ENCODE measurements at places on chromosomes 6 and 20. TPM values are rescaled to one million over a fixed set of nuclear protein-coding genes. Genes with fewer than 3 reads are reported as not detected.

The MACROD2 gene
- total RNA-seq = 25.5 TPM

The DNAH8 gene
- under 0.01 TPM for total RNA-seq

The RGS17 gene
- total RNA-seq = 0.30 TPM

The SOBP gene
- 8.7 TPM for total RNA-seq

The SIM1 gene
- not detected for total RNA-seq

The OVOL2 gene
- 11.4 TPM for total RNA-seq

DNA sequence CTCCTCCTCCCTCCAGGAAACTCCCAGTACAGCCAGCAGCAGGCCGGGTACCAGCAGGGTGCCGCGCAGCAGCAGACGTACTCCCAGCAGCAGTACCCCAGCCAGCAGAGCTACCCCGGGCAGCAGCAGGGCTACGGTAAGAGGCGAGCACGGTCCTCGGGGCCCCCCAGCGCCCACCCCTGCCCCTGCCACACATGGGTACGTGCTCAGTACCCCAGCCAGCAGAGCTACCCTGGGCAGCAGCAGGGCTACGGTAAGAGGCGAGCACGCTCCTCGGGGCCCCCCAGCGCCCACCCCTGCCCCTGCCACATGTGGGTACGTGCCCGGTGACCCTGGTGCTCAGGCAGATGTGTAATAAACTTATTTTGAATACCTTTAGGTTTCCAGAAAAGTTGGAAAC, 10.2 kb upstream of the MTG2 start:
- DNase-seq = no peak

- no peak for DNase-seq
These were observed 38.4 kb upstream of the SNRPB2 start for GRCh38 chr20:16691381-16691780.

DNA sequence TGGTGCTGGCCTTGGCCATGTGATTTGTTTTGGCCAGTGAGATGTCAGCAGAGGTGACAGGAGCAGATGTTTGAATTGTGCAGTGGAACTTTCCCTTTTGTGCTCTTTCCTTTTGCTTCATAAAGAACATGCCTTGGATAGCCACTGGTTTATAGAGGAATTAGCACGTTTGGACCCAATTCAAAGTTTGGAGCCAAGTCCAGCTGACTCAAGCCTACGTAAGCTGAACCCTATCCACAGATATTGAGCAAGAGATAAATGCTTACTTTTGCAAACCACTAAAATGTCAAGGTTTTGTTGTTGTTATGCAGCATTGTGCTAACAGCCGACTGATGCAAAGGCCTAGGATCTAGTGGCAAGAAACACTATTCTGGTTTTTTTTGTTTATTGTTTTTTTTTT, 230.9 kb upstream of the CITED2 start:
- DNase-seq = no peak

- peak; percentile 83 for DNase-seq
These were observed 9.4 kb upstream of the FRMD1 start for GRCh38 chr6:168088161-168089053.

- DNase-seq = no peak
These were observed 81.8 kb upstream of the INSM1 start for GRCh38 chr20:20286061-20286460.
